ENCODE measurements at places on chromosomes 3 and 15.

GRCh38 chr15:59300618-59301139, 72.0 kb downstream of the MYO1E start:
- DNase-seq = no peak

DNA sequence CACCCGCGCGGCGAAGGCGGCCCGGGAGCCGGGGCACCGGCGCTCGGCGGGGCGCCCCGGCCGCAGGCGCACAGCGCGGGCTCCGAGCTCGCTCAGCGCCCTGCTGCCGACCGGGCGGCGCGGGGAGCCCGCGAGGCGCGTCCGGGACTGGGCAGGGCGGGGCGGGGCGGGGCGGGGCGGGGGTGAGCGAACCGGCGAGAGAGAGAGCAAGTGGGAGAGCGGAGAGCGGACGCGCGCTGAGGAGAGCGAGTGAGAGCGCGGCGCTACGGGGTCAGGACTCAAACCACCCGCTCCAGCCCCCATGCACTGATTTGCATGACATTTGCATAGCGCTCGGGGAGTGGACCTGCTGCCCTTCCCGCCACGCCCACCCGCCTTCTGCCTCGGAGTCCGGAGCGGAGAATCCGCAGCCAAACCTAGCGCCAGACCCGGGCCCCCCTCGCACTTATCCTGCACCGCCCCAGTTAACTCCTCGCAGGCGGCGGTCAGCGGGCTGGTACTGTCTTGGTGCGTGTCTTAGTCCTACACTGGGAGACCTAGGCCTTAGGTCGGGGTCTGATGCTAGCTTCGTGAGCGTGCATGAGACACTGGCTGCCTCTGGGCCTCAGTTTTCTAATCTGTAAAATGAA, at the start of gene MYLK:
Gene MYLK (minus strand): TSS at position 130 of the 629 bp plus-strand sequence. CDS start 90,491 bp downstream, outside the sequence.
- DNase-seq = no peak

GRCh38 chr3:43076857-43077256, 29.0 kb downstream of the POMGNT2 start:
- DNase-seq = no peak

- no peak for DNase-seq
These were observed 90.8 kb downstream of the NEO1 start for GRCh38 chr15:73142802-73143762.

GRCh38 chr3:98603580-98603979, 10.2 kb upstream of the CPOX start:
- no peak for DNase-seq

All from NK-92 treated with Interleukin-12 subunit alpha and Interleukin-12 subunit beta, amount 100 ng/mL, for 24 hours (cell line).